ENCODE measurements at places on chromosomes 5 and 9. TPM values are rescaled to one million over a fixed set of nuclear protein-coding genes. Genes with fewer than 3 reads are reported as not detected.

DNA sequence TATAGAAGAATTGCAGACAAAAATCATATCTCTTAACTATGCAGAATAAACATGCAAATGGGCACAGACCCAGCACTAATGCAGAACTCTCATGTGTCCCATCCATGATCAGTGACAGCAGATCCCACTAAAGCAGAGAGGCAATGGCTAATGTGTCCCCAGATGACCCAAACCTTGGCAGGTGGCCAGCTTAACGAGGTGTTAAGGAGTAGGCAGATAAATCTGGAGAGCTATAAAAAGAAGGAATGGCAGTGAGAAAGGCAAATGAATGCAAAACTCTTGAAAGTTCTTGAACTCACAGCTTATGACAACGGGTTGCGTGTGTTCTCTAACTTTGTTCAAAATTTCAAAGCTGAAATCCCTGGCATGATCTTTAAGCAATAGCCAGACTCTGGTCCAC is 265.4 kb downstream of the RASEF start:
- no peaks in the 10 kb centered on the region for H3K27me3 ChIP-seq
- no peaks in the 10 kb centered on the region for H3K4me1 ChIP-seq
- H3K36me3 ChIP-seq: no peaks in the 10 kb centered on the region
- H3K27ac ChIP-seq: no peak overlapping the region
- H3K4me3 ChIP-seq: no peak overlapping the region

- no peaks in the 10 kb centered on the region for H3K4me1 ChIP-seq
- H3K27me3 ChIP-seq: peaks cover 45% of the 10 kb centered on the region
- H3K27ac ChIP-seq: no peak overlapping the region
- H3K36me3 ChIP-seq: peaks cover 3% of the 10 kb centered on the region
Measured at GRCh38 chr5:135157421-135158313, 123.6 kb upstream of the PITX1 start.

GRCh38 chr9:133332381-133332730 is 3.6 kb downstream of the SURF6 start:
- no peaks in the 10 kb centered on the region for H3K27me3 ChIP-seq
- DNase-seq: no peak
- no peak overlapping the region for H3K27ac ChIP-seq

DNA sequence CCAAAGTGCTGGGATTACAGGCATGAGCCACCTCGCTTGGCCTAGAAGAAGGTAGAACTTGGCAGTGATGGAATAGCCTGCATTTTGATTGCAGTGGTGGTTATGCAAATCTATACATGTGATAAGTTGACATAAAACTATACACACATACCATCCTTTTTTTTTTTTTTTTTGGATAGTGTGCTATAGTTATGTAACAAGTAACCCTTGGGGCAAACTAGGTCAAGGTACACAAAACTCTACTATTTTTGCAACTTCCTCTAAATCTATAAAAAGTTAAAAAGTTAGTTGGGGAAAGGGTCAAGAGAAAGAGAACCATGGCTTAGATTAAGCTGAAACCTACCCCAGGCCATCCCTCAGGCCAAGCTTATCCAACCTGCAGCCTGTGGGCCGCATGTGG is 11.1 kb downstream of the TRIM14 start:
- no peaks in the 10 kb centered on the region for H3K27me3 ChIP-seq
- peaks cover 6% of the 10 kb centered on the region for H3K36me3 ChIP-seq
- H3K4me3 ChIP-seq: no peak overlapping the region
- H3K4me1 ChIP-seq: no peaks in the 10 kb centered on the region
- H3K27ac ChIP-seq: no peak overlapping the region

DNA sequence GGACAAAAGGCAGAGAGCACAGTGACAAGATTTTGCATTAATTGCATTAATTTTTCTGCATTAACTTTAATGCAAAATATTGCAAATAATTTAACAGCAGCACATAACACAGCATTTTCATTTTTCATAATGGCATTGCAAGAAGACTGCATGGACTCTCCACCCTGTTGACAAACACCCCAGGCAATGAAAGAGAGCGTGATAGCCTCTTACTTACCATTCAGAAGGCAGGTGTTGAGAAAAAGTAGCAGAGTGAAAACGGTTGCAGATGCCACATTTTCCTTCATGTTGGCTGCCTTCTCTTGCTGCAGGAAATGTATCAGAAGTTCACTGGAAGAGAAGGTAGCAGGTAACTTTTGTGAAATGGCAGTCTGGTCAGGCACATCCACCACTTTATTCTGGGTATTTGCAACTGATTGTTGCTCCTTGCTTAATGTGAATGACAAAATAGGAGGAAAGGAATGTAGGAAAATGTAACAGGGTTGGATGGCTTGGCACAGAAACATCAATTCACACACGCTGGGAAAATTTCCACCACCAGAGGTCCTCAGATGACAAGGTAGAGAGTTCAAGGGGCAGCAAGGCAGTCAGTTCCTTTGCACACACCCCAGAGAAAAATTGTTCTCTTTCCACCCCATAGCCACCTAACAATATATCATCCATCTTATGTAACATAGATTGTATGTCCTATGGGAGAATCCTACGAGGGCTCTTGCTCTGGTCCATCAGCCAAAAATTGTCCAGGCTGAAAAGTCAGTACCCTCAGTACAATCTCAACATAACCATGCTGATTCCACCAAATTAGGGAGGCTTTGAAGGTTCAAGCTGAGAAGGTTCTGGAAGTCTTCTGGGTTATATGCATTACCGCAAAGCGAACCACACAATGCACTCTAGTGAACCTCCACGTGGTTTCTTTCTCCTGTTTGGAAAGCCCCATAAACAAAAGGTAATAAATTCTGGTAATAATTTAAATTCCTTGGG is 41.9 kb upstream of the AGXT2 start:
- no peak overlapping the region for H3K4me3 ChIP-seq
- no peak overlapping the region for H3K27ac ChIP-seq
- H3K36me3 ChIP-seq: no peaks in the 10 kb centered on the region
- DNase-seq: peak; percentile 62

DNA sequence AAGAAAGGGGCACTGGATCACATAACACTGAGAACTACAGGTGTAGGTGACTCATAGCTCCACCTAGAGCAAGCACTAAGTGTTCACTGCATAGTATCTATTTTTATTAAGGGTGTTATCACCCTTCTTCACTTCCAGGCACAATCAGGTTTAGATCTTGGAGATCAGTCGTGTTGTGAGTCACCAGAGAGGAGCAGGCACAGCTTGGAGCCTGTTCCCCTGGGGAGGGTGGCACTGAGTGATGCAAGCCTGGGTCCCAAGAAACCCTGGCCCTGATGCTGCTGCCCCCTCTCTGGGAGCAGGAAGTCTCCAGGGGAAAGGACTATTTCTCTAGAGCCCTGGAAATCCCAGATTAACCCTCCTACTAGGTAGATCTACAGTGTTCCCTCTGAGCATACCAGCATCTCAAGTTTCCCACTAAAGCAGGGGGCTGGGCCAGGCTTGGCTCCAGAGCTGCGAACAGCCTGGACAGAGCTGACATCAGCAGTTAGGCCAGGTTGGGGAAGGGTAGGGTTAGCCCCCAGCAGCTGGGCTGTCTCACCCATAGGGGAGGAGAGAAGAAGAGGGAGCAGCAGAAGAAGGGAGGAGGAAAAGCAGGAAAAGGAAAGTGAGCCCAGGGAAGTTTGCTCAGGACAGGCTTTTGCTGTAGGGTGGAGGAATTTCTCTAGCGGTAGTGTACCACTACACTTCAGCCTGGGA is 28.1 kb upstream of the SPINK4 start:
- no peak overlapping the region for H3K4me3 ChIP-seq
- peak; percentile 36 for DNase-seq
- H3K27me3 ChIP-seq: no peaks in the 10 kb centered on the region
- H3K4me1 ChIP-seq: peaks cover 26% of the 10 kb centered on the region
- H3K36me3 ChIP-seq: peaks cover 5% of the 10 kb centered on the region

GRCh38 chr5:120678279-120678678 is 214.2 kb downstream of the PRR16 start:
- no peaks in the 10 kb centered on the region for H3K27me3 ChIP-seq
- peaks cover 23% of the 10 kb centered on the region for H3K4me1 ChIP-seq
- no peak overlapping the region for H3K4me3 ChIP-seq
- no peak overlapping the region for H3K27ac ChIP-seq
- no peaks in the 10 kb centered on the region for H3K36me3 ChIP-seq

GRCh38 chr5:175671013-175671412 is 13.1 kb downstream of the HRH2 start:
- H3K36me3 ChIP-seq: no peaks in the 10 kb centered on the region
- peaks cover 68% of the 10 kb centered on the region for H3K27me3 ChIP-seq
- no peak overlapping the region for H3K4me3 ChIP-seq
- no peaks in the 10 kb centered on the region for H3K4me1 ChIP-seq
- no peak overlapping the region for H3K27ac ChIP-seq
- DNase-seq: no peak

DNA sequence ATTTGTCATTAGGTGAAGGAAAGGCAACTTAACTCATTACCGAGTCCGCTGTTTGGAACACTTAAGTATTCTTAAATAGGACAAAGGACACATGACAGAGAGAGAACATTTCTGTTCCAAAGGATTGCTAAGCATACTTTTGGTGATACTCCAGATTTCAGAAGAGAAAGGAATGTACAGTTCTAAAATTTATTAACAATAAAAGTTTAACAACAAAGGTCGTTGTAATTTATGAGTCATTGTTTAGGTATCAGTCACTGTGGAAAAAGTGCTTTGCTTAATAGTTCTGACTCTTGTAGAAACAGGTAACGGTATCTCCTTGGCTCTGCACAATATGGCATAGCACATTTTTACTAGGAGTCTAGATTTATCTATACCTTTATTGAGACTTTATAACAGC is 36.3 kb upstream of the PAM start:
- H3K27me3 ChIP-seq: no peaks in the 10 kb centered on the region
- H3K27ac ChIP-seq: peak overlapping the region; percentile 84
- no peak for DNase-seq
- H3K4me3 ChIP-seq: peak overlapping the region; percentile 31
- H3K4me1 ChIP-seq: peaks cover 52% of the 10 kb centered on the region

DNA sequence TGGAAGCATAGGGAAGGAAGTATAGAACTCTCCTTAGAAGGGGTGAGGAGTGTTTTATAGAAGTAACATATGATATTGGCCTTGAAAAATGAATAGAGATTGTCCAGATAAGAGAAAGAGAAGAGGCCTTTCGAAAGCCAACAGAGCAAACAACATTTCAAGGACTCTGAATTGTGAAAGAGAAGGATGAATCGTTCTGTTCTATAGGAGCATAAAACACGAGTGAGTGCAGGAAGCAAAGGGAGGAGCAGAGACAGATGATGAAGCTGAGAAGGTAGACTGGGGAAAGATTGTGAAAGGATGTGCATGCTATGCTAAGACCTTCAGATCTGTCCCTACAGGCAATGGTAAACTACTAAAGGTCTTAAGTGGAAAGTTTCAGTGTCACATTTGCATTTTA is 271.0 kb downstream of the TMEM161B start:
- DNase-seq: no peak
- H3K4me3 ChIP-seq: no peak overlapping the region
- peaks cover 5% of the 10 kb centered on the region for H3K4me1 ChIP-seq
- H3K27ac ChIP-seq: no peak overlapping the region

DNA sequence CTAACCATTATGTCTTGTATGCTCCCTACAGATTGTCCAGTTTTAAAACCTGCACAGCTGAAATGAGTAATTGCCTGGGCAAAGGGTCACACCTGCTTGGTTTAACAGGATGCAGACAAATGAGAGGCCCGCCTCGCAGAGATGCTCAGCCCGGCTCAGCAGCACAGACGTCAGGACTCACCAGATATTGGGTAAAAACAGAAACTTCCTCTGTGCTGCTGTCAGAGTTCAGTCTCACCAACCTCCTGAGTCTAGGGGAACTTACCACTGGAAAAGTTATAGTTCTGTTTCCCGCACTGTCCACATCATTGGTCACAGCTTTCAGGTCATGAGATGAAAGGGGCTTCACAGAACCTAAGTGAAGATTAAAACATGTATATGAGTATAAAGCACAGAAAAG is 152.5 kb downstream of the ESM1 start:
- H3K36me3 ChIP-seq: no peaks in the 10 kb centered on the region
- no peaks in the 10 kb centered on the region for H3K27me3 ChIP-seq
- H3K27ac ChIP-seq: no peak overlapping the region
- H3K4me3 ChIP-seq: no peak overlapping the region
- peaks cover 31% of the 10 kb centered on the region for H3K4me1 ChIP-seq
- no peak for DNase-seq

DNA sequence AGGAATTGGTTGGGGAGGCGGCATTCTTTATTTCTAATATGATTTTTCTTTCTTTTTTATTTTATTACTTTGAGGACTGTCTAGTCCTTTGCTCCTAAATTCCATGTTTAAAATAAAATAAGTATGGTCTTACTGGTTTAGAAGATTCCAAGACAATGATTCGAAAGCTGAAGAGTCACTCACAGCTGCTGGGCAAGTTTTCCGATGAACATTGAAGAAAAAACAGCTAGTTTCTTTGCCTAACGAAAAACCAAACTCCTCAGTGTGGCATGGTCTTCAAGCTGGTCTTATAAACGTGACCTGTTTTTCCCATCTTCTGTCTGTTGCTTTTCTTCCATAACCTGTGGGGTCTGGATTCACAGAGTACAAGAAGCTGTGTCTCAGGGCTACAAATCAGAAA is 25.1 kb downstream of the ZNF474 start:
- no peaks in the 10 kb centered on the region for H3K36me3 ChIP-seq
- no peak overlapping the region for H3K4me3 ChIP-seq
- no peaks in the 10 kb centered on the region for H3K27me3 ChIP-seq
- H3K27ac ChIP-seq: no peak overlapping the region
- no peak for DNase-seq

DNA sequence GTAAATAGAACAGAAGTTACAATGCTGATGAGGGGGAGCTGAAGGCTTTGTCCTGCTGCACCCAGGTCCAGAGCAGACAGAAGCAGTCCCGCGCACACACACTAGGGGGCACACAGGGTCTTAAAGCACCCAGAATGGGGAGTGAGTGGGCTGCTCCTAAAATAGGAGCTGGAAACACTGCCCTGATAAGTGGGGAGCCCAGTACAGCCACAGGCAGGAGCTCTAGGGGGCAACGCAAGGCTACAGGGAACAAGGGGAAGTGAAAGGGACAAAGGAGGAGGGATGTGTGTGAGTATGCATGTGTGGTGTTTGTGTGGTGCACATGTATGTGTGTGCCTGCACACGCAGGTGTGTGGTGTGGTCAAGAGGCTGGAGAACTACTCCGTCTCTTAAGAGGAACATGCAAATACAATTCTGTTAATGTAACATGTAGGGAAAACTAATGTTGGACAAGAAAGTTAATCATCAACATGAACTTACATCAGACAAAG is 191.5 kb downstream of the ROR2 start:
- H3K36me3 ChIP-seq: no peaks in the 10 kb centered on the region
- H3K27me3 ChIP-seq: peaks cover 7% of the 10 kb centered on the region

DNA sequence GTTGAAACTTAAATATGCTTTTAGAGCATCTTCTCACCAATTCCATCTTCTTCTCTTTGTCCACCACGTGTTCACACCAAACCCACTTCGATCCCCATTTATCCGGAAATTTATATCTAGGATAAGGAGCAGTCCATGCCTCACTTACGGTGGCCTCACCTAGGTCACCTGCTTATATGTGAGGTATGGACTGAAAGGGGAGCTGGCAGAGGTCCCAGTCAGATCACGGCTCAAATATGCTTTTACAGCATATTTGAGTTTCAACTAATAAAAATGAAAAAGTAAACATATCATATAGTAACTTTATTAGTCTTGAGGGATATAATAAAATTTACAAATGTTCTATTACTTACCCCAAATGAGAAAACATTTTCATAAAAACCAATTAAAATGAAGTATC is 508.4 kb downstream of the CDH18 start:
- DNase-seq: no peak
- H3K27me3 ChIP-seq: no peaks in the 10 kb centered on the region
- no peak overlapping the region for H3K4me3 ChIP-seq
- H3K27ac ChIP-seq: no peak overlapping the region
- H3K4me1 ChIP-seq: no peaks in the 10 kb centered on the region

Gene C9orf153
- total RNA-seq: not detected

Gene GALNT12
- total RNA-seq: 51.2 TPM

Gene SPATA31D4
- not detected for total RNA-seq

Gene TRIM14
- 54.0 TPM for total RNA-seq

Gene TNFSF8
- not detected for total RNA-seq

Gene PSD2
- total RNA-seq: not detected

Gene TMEM215
- not detected for total RNA-seq
